Ascending aorta (tissue), 2 donors: ENCODE measurements at places on chromosomes 5 and 9.

GRCh38 chr5:130601-131131 lies 38.7 kb downstream of the PLEKHG4B start:
- no peak for DNase-seq

DNA sequence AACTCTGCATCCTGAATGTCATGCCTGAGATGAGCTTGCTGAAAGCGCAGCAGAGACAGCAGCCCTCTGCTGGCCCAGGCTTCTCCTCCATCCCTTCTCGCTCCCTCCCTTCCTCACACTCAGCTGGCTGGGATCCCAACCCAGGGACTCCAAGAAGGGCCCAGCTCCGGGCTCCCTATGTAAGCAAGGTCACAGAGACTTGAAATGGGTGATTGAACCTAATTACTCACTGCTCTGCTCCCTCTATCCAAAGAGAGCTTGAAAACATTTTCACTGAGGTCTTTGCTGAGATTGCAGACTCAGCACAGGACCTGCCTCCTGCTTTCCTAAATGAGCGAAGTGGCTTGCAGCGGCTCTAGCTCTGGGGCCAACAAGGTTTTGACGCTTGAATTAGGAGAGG lies 42.8 kb downstream of the RAPGEF1 start:
- DNase-seq, result no peak

GRCh38 chr9:116476935-116477381 lies 210.1 kb upstream of the TRIM32 start:
- DNase-seq, result no peak

DNA sequence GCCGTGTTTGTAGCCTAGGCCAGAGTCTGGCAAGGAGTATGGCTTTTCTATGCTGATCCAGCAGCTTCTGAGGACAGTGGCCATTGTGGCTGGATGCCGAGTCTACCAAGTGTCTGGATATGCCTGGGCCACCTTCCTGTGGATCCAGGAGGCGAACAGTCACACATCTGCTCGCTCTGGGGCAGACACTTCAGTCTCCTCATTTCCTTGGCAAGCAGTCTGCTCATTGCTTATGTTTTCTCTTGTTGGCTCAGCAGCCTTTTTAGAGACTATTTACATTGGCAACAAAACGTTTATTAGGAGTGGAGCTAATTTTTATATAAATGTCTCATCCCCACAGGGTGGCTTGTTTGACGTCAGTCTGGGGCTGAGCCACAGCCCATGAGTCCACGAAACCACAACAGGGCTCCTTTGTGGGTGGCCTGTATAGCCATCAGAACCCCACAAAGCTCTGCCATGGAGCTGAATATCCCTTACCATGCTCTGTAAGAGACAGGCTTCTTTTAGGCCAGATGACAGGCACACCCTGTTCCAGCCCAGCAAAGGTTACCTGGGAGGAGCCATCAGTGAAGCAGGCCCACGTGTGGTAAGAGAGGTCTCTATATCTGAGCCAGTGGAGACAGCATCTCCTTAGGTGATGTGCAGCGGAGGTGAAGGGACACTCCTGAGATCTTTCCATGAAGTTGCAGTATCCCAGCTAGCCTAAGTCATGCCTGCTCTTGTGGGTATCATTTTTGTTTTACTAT lies 221.7 kb downstream of the DIRAS2 start:
- no peak for DNase-seq

DNA sequence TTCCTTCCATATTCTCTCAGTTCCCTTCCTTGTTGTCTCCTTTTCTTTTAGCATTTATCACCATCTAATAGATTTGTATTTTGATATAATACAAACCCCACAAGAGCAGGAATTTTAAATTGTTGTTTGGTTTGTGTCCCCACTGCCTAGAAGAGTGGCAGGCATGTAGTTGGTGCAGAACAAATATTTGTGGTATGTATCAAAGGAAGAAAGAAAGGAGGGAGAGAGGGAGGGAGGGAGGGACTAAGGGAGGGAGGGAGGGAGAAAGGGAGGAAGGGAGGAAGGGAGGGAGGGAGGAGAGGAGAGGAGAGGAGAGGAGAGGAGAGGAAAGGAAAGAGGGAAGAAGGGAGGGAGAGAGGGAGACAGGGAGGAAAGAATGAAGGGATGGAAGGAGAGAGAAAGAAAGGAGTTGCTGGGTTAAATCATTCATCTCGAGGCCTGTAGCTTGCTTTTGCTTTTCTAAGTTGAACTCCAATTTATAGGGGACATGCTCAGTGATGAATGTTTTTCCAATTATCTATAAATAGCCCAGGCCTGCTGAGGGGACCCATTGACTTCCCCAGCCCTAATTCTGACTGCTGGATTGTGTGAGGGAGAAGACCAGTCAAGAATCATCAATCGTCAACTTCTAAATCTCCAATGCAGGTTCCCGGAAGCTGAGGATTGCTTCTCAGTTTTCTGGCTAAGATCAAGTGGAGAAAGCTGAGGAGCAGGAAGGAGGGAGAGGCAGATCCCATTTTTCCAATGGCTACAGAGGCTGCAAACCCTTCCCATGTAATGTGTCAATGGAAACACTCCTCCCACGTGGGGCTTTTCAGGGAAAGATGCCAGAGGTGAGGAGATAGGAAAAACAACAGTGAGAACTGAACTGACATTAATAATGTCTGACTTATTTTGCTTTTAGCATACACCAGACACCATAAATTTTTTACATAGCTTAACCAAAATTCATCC lies 320.7 kb downstream of the ASTN2 start:
- no peak for DNase-seq

DNA sequence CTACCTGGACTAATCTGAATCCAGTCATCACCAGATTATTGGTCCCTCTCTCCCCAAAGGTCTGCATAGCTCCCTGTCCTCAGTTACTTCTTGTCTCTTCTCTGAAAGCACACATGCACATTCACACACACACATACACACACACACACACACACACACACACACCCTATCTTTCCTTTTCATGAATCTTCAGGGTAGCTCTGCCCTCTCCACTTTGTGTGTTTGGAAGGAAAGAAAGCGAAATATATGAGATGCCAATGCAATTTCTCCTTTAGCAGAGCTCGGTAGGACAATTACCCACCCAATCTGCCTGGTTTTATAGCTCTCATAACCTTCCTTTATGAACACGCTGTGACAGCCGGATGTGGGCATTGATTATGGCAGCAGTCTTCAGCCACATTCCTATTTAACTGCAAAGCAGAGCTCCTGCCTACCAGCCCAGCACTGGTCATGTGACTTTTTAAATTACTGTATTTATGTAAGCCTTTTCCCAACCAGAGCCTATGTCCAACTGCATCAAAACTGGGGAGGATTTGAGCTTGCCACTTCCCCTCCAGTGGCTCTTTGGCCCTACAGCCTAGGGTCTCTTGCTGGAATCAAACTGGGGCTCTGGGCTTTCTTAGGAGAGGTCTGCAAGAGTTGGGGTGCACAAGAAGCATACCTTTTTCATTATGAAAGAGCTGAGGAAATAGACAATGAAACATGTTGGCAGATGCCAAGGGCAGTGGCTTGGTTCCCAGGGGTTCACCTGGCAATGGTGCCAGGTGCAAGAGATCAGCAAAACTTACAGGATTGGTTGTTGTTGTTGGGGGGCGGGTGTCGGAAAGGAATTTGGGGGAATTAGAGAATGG lies 20.8 kb upstream of the MATR3 start:
- DNase-seq, result no peak

DNA sequence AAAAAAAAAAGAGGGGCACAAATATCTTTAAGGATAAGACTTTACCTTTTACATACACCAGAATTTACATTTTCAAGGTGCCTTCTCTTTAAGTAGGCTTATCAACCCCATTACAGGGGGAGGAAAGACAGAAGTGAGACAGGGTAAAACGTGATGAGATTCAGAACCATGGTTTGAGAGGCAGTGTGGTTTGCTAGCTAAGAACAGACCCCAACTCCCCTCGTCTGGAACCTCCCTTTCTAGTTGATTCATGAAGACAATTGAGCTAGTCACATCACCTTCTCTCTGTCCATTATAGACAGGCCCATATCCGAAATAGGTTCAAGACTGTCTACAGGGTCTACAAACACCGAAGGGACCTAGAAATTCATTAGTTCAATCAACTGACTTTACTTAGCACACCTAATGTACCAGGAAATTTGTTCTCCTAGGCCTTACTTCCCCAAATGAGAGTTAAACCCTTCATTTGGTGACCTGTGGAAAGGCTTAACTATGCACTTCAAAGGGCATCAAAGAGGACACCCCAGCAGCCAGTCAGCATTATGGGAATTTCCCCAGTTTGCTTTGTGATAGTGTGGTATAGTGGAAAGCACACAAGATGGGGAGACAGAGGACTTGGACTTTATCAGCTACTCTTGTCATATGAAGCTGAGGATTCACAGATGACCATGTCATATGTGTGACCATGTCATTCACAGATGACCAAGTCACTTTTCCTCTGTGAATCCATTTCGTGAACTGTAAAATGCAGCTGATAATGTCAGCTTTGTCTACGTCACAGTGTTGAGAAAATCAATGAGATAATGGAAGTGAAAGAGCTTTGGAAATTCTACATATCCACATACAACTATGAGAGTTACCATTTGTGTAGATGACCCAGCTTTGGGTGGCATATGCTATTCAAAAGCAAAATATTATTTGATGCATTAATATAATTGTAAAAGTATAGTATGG lies 40.2 kb upstream of the CYFIP2 start:
- no peak for DNase-seq

DNA sequence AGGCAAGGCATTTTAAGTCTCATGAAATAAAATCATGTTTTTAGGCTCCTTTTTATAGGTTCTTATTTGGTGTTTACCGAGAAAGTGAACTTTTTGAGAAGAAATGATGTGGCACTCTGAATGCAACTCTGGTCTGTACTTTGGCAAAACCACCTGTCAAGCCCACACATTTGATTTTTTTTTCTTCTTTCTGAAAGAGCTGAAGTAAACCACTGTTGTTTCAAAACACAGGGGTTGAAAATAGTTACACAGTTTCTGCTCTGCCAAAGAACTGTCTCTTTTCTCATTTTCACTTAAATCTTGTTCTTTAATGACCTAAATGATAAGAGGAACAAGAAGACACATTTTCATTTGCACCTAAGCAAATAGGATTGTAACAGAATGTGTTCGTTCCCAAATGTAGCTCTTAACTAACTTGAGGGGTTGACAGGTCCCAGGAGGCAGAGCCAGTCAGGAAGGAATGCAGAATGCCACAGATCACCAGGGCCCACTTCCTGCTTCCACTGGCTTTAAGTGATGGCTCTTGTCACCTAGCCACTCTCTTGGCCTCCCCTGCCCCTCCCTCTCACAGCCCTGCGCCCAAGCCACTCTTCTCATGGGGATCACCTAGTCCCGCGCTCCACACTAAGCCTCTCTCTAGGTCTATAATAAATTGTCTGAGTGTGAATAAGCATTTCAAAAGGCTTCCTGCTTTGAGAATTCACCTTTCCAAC lies 47.3 kb downstream of the MED27 start:
- no peak for DNase-seq

GRCh38 chr9:114100536-114100935 lies 1.4 kb upstream of the KIF12 start:
- no peak for DNase-seq

DNA sequence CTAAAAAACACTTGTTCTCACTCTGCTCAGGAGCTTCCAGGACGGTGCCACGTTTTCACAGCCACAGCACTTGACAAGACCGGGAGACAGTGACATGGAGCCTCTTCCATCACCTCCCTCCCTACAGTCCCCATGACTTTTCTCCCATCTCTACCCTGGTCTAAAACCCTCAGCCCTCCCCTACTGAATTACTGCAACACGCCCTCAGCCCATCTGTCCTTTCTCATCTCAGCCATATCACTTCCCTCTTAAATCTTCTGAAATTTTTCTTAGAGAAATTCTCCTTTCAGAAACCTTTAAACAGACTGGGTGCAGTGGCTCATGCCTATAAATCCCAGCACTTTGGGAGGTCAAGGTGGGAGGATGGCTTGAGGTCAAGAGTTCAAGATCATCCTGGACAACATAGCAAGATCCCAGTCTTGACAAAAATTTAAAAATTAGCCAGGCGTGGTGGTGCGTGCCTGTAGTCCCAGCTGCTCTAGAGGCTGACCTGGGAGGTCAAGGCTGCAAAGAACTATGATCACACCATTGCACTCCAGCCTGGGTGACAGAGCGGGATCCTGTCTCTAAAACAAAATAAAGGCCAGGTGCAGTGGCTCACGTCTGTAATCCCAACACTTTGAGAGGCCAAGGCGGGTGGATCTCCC lies 125.8 kb downstream of the MYO10 start:
- no peak for DNase-seq

DNA sequence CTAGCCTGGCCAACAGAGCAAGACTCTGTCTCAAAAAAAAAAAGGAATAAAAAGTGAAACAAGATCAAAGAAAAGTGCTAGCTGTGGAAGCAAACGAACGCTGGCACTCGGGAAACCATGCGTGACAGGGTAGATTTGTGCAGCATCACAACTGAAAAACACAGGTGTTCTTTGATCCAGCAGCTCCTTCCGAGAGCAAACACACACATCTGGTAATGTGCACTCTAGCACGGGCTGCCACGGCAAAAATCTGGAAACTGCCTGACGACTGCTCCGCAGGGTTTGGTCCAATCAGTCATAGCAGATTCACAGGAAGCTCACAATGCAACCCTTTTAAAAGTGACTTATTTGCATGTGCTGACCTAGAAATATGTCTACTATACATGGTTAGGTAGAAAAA lies 80.0 kb downstream of the SYK start:
- no peak for DNase-seq

- no peak for DNase-seq
Measured at GRCh38 chr9:99399474-99399873, 177.4 kb downstream of the SEC61B start.

DNA sequence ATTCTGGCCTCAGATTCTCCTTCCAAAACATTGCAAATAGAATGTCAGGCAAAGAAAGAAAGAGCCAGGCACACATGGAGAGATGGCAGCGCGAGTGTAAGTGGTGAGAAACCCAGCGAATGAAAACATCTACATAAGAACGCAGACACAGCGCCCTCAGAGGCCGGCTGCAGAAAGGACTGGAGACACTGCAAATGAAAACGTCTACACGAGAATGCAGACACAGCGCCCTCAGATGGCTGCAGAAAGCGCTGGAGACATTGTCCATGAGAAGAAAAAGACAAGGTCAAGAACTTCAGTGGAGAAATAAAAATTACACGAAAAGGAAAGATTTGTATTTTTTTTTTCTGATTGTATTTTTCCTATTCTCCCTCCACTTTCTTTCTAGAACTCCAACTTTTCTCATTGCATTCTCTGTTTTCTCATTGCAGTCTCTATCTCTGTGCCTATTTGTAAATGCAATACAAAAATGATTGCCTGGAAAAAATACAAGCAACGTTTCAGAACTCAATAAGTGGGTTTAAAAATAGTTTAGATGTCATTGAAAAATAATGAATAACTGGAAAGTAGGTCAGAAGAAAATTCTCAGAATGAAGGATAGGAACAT lies 117.9 kb upstream of the LPCAT1 start:
- peak; percentile 49 for DNase-seq

- DNase-seq, result no peak
Measured at GRCh38 chr9:126720661-126721563, 83.9 kb upstream of the ZBTB43 start.

- no peak for DNase-seq
Measured at GRCh38 chr9:126608551-126608950, 5.2 kb upstream of the LMX1B start.
